ENCODE measurements at places on chromosomes 2 and 18.

DNA sequence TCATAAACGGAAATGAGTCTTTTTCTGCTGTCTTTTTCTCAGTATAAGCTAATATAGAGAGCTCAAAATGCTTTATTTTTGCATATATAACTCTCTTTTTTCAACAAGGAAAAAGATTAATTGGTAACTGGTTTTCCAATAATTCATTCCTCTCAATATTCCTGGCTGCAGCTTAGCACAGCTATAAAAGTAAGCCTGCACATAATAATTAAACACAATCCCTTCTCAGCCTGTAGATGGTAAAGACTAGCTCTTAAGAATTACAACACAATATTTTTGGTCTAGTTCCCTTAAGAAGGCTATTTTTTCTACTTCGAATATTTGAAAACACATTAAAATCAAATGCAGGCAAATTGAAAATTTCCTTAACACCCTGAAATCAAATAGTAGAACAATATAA is 258.0 kb downstream of the DOK6 start:
- no peak for DNase-seq

DNA sequence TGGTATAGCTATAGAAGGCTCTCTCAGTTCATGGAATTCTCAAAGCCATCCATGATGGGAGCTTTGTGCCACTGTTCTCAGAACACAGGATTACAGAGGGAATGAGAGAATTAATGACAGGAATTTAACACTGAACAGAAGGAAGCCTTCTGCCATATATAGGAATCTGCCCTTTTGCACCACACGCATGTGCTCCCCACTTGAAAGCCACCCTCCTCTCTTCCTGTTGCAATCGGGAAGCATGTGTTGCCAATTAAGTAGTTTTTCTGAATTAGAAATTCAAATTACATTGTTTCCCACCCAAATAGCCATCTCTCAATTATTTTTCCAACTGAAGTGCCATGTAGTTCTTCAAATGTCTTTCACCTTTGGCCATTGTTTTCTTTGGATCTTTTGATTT is 71.3 kb downstream of the C1D start:
- no peak for DNase-seq

DNA sequence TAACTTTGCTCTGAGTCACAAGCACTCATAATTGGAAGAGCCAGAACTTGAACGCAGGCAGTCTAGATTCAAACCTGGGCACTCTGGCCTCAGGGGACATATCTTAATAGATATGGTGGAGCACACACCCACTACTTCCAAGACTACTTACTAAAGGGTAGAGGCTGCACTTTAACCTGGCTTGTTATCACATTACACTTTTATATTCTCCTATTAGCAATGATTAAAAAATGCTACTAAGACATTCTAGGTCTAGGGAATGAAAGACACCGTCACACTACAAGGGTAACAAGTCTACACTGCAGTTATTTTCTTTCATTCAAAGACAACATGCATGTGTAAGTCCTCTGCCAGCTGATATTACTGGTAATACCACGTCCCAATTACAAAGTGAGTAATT is 258.8 kb downstream of the ZNF521 start:
- no peak for DNase-seq

DNA sequence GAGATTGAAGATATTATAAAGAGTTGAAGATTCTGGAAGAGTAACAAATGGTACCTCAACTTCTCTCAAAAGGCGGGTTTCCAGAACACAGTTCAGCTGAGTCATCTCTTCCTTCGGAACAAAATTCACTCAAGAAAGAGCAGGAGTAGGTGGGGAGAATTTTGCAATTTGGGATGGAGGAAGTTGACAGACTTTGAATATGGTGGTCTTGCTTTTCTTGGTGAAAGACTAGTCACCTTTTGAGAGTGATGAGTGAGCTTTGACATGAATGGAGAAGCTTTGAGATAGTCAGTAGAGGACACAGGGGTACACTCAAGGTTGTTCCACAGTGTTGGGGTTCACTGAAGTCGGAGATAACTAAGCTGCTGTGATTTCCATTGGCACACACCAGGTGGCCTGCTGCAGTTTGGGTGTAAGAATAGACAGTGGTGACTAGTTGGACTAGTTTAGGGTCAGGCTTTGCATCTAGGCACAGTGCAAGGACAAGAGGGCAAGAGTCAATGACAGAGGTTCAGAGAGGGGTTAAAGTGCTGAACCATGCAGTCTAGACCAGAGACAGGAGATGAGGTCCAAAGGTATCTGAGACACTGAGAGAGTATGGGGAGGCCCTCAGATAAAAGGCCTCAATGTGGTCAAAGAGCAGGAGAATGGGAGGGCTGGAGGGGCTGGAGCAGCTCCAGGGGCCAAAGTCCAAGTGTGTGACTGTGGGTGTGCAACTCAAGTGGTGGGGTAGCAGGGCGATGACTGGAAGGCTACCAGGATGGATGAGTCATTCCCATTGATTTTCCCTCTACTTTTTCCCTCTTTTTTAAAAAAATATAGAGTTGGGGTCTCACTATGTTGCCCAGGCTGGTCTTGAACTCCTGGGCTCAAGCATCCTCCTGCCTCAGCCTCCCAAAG is 7.7 kb downstream of the CCL20 start:
- DNase-seq = no peak

DNA sequence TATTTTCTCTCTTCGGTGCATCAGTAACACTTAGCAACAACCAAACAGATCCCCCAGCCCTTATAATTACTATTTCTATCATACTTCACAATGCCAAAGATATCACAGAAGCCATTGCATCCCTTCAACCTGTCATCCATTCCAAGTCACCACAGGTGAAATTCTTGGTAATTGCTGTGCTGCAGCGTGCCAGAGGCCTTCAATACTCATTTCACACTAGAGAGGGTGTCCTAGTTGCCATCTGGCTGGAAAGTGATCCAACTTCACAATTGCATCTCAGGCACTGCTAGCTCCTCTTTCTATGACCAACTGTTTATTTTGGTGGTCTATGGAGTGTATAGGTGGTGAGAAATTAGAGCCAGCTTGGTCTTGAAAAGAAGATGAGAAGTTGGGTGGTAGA is 131.2 kb downstream of the NUP35 start:
- no peak for DNase-seq

- DNase-seq = no peak
These were observed 122.7 kb downstream of the TCF4 start for GRCh38 chr18:55465313-55465712.

- no peak for DNase-seq
These were observed 20.0 kb downstream of the SRBD1 start for GRCh38 chr2:45591073-45591472.

- DNase-seq = peak; percentile 83
These were observed 32.7 kb downstream of the LPIN1 start for GRCh38 chr2:11778923-11779757.

DNA sequence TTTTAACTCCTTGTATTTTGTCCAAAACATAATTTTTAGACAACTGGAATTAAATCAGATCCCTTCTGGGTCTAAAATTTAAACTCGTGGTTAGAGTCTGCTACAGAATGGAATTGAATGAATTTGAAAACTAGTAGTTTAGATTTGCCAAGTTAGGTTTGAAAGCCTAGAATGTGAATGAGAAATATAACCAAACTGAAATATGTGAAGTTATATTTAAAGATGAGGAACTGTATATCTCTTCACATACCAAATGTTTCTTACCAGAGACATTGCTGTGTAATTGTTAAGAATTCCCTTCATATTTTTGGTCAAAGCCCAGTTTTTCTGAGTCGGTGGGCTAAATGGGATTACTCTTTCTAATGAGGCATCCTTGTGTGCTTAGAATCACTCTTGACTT is 74.2 kb downstream of the LPIN1 start:
- no peak for DNase-seq

GRCh38 chr18:31776093-31776492 is 15.4 kb upstream of the SLC25A52 start:
- DNase-seq = no peak

DNA sequence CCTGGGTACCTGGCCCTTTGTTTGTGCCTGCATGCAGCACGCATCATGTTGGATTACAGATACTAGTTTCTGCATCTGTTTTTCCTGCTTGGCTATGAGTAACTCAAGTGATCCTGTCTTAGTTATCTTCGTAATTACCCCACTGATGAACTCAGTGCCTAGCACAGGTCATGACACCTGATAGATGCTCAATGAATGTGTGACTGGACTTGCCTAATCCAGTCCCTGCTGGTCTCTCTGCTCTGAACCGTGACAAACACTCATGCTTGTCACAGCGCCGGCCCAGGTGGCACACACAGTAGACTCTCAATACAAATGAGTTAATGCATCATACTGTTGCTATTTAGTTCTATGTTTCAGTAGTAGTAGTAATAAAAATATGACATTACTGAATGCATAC is 31.2 kb upstream of the NTSR2 start:
- no peak for DNase-seq

- DNase-seq = no peak
These were observed 45.1 kb downstream of the ATIC start for GRCh38 chr2:215356948-215357461.

GRCh38 chr2:54290356-54291025 is 34.5 kb upstream of the TSPYL6 start:
- DNase-seq = no peak

DNA sequence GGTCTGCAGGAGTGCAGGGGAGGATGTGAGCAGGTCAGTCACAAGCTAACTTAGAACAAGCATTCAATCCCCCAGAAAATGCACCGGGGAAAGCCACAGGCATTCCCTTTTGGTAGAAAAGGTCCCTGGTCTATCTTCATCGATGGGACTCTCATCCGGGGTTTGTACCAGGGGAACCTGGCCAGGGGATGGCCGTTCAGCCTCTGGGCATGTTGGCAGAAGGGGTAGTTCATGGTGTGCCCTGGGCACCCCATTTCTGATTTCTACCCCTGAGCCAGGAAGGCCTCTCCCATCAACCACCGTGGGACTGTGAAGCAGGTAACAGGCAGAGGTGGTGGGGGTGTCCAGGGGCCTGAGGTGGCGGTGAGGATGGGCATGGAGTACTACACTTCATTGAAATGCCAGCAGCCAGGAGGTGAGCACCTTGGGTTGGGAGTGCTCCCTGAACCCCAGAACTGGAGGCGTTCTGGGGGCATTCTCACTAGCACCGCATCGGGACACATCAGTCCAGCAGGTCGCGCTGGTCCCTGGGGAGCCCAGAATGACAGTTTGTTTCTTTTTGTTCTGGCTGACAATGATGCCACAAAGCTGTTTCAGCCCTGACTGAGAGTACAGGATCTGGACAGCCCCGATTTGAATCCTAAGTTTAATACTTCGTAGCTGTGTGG is 172.3 kb downstream of the SMAD7 start:
- DNase-seq = no peak

DNA sequence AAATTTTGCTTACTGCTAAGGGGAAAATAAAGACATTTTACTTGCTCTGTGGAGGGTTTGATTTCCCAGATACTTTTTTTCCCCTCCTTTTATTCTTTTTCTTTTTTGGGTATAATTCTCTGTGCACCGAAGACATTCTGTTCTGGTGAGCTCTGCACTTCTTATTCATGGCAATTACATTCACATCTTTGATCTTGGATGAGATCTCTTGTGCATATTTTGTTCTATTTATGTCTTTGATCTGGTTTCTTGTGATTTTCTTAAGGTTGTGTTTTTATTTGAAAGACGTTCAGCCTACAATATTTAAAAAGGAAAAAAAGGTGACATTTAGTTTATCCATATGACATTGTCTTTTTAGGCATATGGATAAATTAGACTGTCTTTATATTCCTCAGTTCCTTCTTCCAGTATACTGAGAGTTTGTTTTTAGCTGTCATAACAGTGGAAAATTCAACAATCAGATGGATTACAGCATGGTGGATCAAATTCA is 33.7 kb upstream of the EPHA4 start:
- DNase-seq = no peak

- no peak for DNase-seq
These were observed 130.9 kb downstream of the ANTXR1 start for GRCh38 chr2:69143748-69144360.

DNA sequence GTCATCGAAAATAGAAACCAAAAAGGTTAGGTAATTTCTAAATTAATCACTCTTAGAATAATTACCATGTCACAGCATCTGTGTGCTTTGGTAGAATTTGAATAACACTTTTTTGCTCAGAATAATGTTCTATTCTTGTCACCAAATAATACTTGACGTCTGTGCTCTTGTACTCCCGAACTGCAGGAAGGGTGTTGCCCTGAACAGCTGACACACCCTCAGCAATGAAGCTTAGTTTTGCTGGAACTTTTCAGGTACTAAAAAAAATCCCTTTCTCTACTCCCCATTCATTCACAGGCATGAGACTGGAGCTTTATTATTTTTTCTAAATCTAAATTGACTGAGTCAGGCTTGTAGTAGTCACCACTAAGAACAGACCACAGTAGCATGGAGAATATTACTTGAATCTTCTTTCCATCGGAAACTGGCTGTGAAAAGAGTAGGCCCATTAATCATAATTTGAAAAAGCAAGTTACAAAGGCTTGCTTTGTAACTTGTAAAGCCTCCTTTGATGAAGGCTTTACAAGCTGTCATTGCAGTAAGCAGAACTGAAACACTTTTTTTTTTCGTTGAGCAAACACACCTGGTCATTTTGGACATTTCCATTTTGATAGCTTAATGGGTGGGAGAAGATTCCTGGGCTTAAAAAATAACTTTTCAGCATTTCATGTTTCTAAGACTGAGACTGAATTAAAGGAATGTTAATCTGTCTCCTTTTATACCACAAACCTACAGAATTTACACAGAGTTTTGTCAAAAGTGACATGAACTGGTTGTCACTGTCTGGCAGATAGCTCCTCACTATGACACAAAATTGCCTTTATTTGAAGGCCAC is 70.3 kb upstream of the PELI1 start:
- DNase-seq = no peak

DNA sequence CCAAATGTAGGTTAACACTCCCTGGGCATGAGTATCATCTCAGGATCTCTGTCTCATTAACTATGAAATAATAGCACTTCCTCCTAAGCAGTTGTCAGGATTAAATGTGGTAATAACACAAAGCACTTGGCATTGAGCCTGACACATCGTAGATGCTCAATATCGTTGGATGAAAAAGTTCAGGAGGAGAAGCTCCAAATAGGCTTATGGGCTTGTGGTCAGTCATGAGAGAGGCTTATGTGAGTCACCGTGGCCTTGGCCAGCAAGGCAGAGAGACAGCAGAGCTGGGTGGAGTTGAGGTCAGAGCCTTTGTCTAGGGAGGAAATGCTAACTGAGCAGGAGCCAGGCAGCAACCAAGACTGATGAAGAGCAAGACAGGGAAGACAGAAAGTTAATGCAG is 68.3 kb upstream of the PPM1B start:
- DNase-seq = no peak

DNA sequence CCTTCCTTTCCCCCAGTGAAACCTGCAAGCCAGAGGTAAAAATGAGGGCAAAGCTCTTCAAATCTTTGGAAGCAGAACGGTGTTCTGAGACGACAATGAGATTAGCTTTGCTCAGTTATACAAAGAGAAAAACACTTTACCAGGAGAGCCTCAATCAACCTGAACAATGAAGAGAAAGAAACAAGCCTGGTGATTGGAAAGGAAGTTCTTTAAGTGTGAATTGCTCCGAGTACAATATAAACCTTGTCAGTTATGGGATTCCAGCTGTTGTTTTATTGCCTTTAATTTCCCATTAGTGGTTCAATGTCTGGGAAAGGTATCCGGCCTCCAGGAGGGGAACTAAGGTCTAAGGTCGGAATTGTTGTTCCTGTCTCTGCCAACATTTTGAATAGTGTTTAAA is 901.6 kb downstream of the EPHA4 start:
- no peak for DNase-seq

- DNase-seq = no peak
These were observed 133.8 kb downstream of the ARL4C start for GRCh38 chr2:234363011-234363487.

GRCh38 chr2:238187618-238188548 is 15.6 kb downstream of the ILKAP start:
- no peak for DNase-seq

Measured in stimulated activated CD8-positive, alpha-beta memory T cell treated with anti-CD3 and anti-CD28 coated beads, Interleukin-2, amount 100 ng/mL, for 48 hours (primary cell).